ENCODE measurements at places on chromosomes 5 and 9.

DNA sequence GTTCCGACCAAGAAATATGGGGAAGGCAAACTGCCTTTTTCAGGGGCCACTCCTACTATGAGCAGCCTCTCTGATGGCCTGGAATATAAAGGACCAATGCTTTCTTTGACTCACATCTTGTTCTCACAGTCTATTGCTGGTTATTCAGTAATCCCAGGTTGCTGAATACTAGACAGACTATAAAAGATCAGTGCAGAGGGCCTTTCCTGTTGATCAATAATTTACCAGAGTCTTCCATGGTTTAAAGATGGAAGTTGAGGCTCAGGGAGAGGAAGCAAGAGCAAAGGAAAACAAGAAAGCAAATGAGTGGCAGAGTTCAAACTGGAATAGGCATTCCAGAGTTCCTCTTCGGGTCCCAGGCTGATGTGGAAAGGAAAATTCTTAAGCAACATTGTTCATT, 62.9 kb downstream of the FBXO38 start:
- DNase-seq = no peak

GRCh38 chr5:85049020-85049419, 664.3 kb upstream of the EDIL3 start:
- DNase-seq = no peak

DNA sequence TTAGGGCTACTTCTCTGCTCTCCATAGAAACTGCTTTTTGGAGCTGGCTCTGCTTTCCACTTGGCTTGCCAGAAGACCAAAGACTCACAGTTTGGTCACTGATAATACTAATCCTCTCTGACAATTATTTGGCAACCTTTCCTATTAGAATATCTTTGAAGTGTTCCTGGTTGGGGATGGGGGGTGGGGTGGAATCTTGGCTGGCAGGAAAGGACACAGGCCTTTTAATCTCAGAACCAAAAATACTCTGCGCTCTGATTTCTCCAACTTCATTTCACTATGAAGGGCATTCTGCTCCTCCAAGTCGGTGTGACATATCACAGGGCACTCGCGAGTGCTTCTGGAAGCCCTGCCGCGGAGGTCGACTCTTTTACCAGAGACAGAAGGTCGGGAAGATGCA, 1329.0 kb upstream of the WWC1 start:
- DNase-seq = no peak

- DNase-seq = no peak
Observed at GRCh38 chr5:44001236-44001635, 388.0 kb downstream of the FGF10 start.
